ENCODE measurements at places on chromosomes 7 and 10. TPM values are rescaled to one million over a fixed set of nuclear protein-coding genes. Genes with fewer than 3 reads are reported as not detected.
A peak's percentile ranks its signal among the peaks of the same experiment; 100 is the strongest.

The FXYD4 gene
- not detected for total RNA-seq

DNA sequence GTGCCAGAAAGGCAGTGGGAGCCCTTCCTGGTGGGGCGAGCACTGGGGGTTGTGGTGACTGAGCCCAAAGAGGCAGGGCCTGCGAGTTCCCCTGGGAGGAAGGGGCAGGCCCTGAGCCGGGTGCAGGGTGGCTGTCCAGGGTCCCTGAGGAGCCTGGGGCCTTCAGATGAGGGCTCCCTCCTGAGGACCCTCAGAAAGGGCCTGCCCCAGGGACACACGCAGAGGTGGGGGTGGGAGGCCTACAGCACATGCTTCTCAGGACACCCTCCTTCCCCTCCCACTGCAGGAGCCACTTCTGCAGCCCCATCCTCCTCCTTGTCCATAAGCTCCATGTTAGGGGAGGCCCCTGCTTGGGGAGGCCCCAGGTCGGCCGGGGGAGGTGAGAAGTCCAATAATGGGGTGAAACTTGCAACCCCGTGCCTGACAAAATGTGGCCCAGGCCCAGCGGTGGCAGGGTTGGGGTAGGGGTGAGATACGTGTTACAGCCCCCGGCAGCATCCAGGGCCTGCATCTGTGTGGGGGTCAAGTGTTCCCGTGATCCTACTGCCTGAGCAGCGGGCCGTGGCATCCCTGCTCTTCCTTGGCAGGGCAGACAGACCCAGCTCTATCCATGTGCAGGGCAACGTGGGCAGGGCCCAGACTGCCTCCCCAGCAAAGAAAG, 31.8 kb upstream of the RET start:
- DNase-seq, result peak; percentile 70

DNA sequence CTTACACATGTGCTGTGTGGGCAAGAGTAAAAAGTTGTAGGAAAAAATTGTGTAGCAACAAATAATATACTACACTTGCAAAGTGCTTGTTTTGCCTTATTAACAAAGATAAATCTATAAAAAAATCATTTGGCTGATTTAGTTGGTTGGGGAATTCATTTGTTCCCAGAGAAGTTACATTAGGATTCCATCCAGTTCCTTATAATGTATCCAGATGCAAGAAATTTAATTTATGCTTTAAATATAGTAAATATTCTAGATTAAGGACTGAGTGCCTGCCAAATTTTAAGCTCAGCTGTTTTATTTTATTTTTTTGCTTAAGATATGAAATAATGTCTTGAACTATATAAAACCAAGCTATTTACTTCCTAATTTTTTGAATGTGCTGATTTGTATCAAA, 1169.9 kb downstream of the NXPH1 start:
- DNase-seq, result no peak

DNA sequence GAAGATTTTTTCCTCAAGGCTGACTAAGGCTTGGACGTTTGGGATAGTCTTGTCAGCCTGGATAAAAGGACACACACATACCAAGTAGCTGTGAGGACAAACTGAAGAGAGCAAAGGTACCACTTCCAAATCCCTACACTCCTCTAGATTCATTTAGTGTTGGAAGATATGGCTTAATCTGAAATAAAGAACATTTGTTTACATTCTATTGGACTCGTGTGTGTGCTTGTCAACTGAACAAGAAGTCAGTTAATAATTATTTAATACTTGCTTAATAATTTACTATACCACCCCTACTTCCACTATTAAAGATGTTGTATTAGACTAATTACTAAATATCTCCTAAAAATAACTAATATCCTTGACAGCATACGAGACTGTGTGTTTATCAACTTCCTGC, 23.3 kb upstream of the DYNC1I1 start:
- DNase-seq, result no peak

All from cardiac septum (tissue), 1 donor.